NCI-H2171 treated with DMSO at 0.1 percent for 48 hours (cell line): ENCODE measurements at places on chromosomes 1 and 21.

GRCh38 chr1:226722901-226723656 is 16.0 kb downstream of the ITPKB start:
- peak; percentile 82 for DNase-seq

- DNase-seq = no peak
Measured at GRCh38 chr1:30824736-30825429, 67.3 kb upstream of the LAPTM5 start.

DNA sequence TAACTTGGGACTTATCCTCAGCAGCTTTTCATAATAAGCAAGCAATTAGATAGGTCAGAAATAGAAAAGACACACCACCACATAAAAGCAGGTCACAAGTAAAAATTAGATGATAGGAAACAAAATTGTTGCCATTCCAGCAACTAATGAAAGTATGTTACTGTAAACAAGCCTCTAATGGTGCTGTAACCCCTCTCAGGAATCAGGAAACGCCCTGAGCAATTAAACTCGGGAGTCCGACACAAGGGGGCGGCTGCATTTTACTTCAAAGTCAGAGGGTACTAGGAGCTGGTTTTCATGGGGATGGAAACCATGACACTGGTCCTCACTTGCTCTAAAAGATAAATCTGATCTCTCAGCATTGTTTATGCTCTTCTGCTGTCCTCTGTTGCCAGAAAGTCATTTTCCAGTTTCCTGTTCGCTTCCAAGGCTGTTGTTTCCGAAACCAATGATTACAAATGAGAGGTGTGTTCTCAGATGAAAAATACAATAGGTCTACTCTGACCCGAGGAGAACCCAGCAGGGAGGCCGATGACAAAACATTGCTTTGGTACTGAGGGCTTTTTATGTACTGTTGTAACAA is 93.4 kb downstream of the TGFBR3 start:
- DNase-seq = no peak

GRCh38 chr1:52558941-52559340 is 6.0 kb upstream of the TUT4 start:
- no peak for DNase-seq

- DNase-seq = no peak
Measured at GRCh38 chr1:214414691-214415090, 133.7 kb downstream of the SMYD2 start.

DNA sequence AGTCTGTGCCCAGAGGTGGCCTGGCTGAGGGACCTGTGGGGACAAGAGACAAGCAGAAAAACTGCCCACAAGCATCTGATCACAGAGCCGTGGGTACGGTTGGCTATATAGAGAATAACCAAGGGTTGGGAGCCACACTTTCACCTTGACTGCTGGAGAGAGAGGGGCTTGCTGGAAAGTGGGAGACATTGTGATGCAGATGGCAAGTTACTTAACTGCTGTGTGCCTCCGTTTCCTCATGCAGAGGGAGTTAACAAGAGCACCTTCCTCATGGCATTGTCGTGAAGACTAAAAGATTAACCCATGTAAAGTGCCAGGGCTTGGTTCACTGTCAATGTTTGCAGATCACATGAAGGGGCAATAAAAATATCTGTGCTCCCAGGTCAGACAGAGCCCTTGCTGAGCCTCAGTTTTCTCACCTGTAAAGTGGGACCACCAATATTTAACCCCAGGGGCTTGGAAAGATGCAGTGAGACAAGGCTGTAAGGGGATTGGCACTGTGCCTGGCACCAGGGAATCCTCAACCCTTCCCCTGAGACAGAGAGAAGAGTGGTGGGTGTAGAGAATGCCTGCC is 52.8 kb downstream of the SDC3 start:
- DNase-seq = no peak

- no peak for DNase-seq
Measured at GRCh38 chr1:90435351-90435750, 281.8 kb downstream of the BARHL2 start.

- no peak for DNase-seq
Measured at GRCh38 chr21:28136656-28137255, 855.9 kb downstream of the LTN1 start.

- no peak for DNase-seq
Measured at GRCh38 chr1:43367026-43367903, 546 bp downstream of the ELOVL1 start.

DNA sequence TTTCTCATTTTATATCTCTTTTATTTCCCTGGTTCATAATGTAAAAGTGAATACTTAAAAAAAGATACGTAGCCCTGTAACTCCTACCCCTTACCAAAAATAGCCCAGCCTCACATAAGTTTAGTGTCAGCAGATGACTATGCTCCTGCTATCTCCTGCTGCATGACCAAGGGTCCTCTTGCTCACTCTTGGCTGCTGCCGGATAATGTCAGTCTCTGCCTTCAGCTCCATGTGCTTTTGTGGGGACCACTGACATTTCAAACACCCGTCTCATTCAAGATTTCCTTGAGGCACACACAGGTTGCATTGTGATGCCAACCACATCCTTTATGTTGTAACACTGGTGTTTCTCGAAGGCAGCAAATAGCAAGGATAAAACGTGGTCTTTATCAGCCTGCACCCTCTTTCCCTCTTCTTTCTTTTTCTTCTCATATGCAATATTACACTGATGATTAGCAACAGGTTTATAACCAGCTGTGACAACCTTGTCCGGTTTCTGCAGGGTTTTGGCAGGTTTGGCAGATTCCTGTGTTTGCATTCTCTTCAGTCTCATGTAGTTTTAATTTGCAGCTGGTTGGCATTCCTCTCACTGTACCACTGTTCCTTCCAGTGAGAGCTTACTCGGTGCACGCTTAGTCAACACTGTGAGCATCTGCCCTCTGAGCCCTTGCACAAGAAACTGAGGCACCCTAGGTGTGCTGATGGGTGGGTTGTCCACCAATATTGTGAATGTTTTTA is 62.2 kb downstream of the ZNF684 start:
- DNase-seq = no peak

GRCh38 chr1:206491616-206492015 is 15.7 kb upstream of the RASSF5 start:
- DNase-seq = no peak

DNA sequence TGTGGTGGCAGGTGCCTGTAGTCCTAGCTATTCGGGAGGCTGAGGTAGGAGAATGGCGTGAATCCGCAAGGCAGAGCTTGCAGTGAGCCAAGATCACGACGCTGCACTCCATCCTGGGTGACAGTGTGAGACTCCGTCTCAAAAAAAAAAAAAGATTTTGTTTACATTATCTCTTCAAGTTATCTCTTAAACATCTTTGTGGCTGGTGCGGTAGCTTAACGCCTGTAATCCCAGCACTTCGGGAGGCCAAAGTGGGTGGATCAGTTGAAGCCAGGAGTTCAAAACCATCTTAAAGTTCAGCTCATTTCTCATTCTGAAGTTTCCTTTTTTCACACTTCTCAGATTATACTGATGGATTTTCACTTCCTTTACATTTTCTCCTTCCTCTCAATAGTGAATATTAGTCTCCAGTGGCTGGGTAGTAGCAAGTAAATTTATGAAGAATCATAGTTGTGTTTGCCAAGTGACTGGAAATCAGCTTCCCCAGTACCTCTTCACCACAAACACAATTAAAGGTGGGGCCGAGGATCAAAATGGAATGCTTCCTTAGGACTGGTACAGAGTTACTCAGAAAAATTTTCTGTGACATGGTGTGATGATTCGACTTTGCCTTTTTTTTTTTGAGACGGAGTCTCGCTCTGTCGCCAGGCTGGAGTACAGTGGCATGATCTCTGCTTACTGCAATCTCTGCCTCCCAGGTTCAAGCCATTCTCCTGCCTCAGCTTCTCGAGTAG is 13.8 kb downstream of the PIP5K1A start:
- no peak for DNase-seq

DNA sequence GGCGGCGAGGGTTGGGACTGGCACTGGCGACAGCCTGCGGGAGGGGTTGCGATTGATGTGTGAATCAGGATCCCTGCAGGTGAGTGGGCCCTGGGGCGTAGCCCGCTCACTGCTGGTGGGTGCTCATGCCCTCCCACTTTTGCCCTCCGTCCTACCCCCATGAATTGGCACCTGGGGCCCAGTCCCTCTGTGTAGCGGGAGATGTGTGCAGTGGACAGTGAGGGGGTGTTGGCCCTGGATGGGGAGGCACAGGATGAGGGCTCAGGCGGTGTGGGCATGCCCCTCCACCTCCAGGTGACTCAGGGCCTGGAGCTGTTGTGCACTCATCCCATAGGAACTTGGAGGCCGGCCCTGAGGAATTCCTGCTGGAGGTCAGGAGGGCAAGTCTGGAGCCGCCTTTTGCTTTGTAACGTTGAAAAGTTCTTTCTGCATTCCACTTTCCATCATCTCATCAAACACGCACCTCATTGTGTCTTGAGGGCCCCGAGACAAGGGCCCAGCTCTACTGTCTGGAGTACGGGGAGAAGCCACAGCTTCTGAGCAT is 3.0 kb downstream of the PEAR1 start:
- DNase-seq = no peak

DNA sequence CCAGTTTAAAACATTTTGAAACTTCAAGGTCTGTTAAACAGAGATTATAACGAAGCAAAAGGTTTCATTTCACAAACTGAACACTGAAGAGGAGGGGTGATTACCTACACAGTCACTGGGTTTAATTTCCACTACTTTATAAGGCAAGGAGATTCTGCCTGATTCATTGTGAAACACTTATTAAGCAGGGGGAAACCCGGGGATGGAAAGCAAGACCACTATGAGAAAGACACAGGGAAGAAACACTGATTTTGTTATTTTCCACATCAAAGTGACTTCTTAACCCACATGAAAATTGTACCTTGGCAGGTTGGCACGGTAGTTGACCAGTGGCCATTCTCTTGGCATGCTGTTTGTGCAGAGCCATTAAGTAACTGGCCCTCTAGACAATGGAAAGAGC is 8.1 kb upstream of the F5 start:
- DNase-seq = no peak

- DNase-seq = peak; percentile 79
Measured at GRCh38 chr1:212167098-212167497, 118.1 kb upstream of the PPP2R5A start.

DNA sequence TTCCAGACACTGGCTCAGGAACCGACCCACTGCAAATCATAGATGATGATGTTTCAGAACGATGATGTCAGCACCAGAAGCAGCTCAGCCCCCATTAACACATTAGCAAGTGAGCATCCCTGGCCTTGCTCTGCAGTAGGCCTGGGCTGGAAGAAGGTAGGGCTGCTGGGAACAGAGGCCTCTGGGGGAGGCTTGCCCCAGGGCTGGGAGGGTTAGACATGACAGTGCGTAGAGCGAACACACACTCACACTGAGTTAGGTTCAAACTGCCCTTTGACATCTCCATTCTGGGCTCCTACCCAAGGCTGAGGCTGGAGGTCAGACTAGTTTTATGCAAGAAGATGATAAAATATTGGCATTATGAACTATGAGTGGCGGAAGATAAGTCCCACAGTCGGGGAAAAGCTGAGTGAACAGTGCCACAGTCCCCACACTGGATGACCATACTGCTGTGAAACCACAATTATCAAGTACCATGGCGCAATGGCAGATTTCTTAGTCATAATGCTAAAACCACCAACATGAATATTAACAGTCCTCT is 91.1 kb downstream of the DMRTB1 start:
- no peak for DNase-seq

DNA sequence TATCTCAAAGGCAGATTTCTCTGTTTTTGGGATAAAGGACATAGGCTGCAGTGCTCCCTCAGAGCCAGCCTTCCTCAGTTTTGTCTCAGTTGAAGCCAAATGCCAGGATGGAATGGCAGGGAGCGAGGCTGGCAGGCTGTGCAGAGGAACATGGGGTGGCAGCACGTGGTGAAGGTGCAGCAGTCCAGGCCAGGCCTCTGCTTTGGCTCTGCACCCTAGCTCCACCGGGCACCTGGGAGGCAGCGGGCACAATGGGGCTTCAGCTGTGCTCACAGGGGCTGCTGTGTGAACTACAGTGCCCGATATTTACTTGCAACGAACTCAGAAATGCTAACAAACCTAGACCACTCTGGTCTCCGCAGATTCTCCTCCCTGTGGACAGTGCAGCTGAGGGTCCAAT is 319.6 kb downstream of the ZNF326 start:
- DNase-seq = no peak

DNA sequence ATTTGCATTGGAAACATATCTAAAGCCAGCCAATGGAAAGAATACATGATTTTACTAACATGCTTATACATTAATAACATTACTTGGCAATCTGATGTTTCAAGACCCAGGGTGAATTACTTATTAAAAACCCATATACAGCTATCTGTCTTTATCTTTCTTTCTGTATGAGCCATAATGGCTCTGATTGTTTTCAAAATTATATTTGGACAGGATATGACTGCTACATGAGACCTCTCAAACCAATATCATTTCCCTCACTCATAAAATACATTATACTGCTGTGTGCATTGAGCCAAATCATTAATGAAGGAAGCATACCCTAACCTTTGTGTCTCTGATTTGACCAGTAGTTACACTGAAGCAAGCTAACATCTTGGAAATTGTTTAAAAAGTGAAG is 205.9 kb upstream of the DPYD start:
- DNase-seq = no peak

DNA sequence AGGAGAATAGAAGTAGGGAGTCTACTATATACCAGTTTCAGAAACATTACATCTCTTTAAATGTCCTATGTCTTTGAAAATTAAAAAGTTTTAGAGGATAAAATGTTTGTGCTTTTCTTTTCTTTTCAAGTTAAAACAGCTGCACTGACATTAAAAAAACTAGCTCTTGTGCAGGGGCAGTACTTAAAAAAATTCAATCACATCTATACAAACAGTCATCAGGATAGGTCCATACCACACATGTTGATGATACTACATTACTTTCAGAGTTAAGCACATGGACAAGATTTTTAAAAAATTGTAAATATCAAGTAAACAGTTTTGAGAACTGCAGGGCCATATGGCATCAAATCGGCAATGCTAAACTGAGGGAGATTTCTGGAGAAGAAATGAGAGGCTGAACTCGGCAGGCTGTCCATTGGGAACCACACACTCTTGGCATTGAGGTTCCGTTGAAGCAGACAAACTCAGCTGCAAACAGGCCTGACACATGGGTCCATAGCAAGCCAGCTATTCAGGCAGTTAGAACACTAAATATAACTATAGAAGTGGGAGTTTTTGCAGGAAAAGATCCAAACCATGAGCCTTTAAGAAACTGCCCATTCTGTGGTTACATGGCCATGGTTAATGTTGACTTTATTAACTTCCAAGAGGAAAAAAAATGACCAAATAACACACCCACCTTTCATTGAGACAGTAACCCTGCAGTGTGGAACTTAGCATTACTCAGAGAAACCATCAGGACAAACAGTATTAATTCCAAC is 84.5 kb upstream of the BCL10 start:
- DNase-seq = no peak

- no peak for DNase-seq
Measured at GRCh38 chr1:53408013-53408754, 51.0 kb upstream of the DMRTB1 start.

DNA sequence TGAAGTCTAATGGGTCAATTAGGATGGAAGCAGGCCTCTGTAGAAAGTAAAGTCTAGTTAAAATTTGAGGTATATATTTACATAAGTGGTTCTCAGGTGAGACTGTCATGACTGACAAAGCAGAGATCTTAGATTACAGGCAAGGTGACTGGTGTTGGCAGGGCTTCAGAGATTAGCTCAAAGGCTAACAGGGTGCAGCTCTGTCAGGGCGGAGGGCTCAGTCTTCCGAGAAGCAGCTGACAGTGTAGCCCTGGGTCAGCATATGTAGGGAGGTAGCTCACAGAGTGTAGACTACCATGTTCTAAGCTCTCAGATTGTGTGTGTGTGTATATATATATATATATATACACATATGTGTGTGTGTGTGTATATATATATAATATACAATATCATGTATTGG is 54.7 kb downstream of the RBM11 start:
- DNase-seq = no peak
